ENCODE measurements at places on chromosomes 2 and 18.

DNA sequence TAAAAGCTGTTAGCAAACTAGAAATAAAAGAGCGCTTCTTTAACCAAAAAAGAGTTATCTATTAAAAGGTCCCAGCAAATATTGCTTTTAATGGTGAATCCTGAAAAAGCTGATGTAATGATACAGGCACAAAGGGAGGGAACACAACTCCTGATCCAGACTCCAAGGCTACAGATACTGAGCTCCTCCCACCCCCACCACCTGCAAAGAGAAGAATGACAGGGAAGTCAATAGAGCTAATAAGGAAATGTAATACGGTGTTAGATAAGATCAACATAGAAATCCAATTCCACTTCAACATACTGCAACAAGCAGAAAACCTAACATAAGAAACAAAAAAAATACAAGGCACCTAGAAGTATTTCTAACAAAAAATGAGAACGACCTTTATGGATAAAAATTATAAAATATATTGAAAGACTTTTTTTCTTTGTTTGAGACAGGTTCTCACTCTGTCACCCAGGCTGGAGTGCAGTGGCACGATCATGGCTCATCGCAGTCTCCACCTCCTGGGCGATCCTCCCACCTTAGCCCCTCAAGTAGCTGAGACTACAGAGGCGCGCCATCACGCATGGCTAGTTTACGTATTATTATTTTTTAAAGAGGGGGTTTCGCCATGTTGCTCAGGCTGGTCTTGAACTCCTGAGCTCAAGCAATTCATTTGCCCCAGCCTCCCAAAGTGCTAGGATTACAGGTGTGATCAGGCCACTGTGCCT lies 192.2 kb downstream of the HDAC4 start:
- DNase-seq: no peak

DNA sequence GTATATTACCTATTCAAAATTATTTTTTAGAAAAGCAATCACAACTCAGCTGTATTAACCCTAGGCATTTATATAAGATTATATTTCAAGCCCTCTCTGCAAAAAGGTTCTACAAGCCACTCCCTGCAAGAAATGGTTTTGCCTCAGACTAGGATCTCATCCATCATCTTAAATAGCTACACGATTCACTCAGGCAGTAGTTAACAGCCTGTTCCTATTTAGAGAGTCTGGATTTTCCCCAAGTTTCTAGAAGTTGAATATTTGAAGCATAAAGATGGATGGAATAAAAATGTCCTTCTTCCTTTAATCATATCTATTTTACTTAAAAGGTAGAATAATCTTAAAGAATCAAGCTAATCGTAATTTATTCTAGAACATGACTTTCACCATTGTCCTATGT lies 167.1 kb upstream of the STK17B start:
- DNase-seq: no peak

GRCh38 chr2:159811232-159811631 lies 13.2 kb upstream of the CD302 start:
- DNase-seq: no peak

DNA sequence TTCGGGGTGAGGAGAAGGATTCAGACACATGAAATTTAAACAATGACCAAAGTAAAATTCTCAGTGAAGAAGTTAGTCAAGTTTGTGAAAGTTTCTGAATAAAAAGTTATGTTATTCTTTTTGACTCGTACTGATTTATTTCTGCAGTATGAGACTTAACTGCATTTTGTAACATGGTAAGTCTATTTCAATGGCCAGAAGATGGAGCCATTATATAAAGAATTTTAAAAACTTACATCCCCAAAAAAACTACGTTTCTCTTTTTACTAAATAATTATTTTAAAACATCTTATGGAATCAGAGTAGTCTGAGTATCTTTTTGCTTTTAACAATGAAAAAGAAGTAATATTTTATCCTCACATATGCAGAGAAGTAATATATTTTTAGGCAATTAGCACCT lies 51.4 kb upstream of the SCN1A start:
- no peak for DNase-seq
